ENCODE measurements at places on chromosomes 1 and 21.

GRCh38 chr1:93716941-93717368 is 35.3 kb upstream of the BCAR3 start:
- no peak for DNase-seq

GRCh38 chr1:222010306-222010705 is 268.4 kb upstream of the DUSP10 start:
- DNase-seq = no peak

DNA sequence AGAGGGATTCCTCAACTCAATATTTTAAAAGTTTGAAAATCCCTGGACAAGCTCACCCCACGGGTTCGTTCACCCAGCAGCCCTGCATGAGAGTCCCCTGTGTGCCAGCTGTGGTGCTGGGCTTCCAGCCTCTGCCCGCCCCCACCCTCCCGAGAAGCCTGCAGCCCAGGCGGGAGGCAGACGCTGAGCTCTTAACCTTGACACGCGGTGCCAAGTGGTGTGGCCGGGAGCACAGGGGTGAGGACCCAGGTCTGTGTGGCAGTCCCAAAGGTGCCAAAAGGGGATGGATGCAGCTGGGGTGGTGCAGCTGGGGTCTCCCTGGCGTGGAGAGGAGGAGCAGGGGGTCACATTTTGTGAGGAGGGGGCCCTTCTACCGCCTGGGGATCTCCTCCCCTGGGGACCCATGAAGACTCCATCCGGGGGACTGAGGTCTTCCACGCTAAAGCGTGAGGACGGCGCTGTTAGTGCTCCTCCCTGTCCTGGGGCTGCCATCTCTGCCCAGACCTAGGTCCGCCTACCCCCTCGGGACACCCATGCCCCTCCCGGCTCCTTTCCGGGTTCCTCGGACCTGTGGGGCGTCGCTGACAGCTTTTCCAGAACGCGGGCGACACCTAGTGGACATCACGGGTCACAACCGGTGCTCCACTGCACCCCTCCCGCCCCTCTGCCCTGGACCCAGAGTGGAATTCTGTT is 12.9 kb downstream of the PLA2G2F start:
- peak; percentile 43 for DNase-seq

DNA sequence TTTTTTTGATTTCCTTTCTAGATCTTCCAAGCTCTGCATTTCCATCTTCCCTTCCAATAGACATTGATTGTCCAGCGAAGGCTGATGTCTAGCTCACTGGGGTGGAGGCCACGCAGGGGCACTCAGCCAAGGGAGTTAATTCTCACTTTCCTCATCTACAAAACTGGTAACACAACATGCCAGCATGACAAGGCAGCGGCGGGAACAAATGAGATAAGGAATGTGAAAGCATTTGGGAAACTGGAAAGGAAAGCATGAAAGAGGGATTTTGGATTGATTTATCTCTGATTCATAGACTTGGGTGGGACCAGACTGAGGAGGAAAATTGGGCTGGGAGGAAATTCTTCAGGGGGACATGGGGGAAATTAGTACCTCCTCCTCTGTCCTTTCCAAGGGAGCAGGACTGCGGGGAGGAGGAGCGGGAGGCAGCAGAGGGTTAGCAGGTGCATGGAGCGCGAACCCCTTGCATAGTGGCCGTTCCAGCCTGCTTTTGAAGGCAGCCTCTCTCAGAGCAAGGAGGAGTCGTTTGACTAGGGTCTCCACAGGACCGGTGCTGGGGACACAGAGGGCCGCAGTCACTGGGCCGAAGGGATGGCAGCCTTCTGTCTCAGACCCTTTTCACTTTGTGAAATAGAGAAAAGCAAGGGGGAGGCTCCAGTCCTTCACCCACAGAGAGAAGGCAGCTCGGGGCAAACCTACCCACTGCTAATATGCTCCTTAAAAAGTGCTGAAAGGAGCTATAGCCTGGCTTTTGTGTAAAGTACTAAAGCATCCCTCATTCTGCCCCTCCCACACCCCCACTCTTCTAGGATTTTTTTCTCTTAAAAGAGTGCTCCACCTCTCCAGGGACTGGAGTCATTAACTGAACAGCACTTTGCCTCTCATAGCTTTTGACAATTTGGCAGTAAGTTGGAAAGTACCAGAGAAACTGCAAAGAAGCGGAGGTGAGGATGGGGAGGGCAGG is 89.2 kb downstream of the PLXNA2 start:
- DNase-seq = peak; percentile 68

- DNase-seq = no peak
These were observed 72.4 kb upstream of the KCND3 start for GRCh38 chr1:112061901-112062320.

DNA sequence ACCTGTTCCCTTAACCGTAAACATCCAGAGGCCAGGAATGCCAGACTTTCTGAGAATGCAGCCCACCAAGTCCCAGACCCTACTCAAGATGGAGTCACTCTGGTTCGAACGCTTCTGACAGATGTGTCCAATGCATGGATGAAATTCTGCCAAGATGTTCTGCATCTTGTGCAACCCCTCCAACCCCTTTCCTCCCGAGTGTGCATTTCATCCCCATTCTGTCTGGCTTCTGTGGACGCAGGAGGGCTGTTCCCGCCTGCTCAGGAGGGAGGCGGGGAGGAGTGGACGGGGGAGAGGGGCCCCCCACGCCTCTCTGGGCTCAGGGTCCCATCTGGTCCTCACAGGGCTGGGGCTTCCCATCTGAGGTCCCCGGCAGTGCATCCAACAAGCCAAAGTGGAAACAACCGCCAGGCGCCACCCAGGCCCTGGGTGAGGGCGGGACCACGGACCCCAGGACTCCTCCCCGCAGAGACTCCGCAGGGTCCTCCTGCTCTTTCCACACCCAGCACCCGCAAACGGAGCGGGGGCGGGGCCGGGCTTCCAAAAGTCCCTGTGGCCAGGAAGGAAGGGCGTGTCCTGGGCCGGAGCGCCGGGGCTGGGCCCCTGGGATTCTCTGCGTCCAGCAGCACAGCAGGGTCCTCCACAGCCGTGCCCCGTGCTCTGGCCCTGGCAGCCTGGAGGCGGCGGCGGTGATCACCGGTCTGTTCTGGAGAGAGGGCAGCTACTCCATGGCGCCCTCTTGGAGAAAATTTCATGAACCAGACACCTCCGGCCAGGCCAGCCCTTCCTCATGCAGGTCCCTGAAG is 27.8 kb upstream of the SUMO3 start:
- DNase-seq = no peak

DNA sequence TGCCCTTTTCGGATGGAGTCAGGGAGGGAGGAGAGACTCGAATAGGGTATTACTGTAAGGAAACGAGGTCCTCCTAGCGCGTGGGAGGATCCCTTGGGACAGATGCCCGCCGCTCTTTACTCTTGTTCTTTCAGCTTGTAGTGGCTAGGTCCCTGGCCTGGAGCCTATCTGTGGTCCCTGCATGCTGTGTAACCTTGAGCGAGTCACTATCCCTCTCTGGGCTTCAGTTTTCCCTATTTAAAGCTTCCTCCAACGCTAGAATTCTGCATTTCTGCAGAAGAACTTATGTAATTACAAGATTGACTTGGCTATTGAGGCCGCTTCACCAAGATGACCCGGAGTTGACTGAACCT is 744 bp downstream of the MIER1 start:
- DNase-seq = no peak

- DNase-seq = no peak
These were observed 6.0 kb upstream of the CAMTA1 start for GRCh38 chr1:6779089-6779805.

DNA sequence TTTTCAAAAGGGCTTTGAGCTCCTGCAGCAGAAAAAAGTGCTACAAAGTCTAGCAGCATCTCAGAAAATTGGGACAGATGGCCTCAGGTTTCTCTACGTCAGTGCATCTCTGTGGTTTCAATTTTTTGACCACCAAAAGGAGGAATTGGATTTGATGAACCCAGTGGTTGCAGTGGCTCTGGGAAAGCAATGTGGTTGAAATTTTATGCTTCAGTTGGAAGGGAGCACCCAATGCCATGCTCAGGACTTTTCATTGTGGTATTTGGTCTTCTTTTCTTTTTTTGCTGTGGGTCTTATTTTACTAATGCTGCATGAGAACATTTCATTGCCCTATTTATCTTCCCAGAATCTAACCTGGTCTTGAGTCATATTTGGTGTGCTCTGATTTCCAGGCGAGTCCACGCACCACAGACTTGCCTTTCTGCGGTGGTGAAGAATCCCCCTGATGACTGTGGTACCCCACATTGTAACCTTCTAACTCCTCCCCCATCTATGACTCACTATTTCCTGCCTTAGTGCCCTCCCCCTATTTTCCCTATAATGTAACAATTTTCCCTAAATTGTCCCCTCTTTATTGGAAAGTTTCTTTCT is 56.7 kb downstream of the S1PR1 start:
- no peak for DNase-seq

GRCh38 chr1:95046359-95046758 is 26.4 kb downstream of the ALG14 start:
- DNase-seq = no peak

DNA sequence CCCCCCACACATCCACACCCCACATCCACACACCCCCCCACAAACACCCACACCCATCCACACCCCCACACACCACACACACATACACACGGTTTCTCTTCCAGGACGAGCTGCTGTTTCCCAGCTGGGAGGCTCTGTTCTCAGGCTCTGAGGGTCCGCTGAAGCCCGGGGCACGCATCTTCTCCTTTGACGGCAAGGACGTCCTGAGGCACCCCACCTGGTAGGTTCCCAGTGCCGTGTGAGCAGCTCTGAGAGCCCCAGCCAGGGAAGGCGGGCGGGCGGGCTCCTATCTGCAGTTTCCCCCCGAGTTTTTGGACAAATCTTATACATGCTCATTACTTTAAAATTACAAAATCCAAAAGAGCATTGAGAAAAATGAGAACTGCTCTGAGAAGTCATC is 31.2 kb downstream of the SLC19A1 start:
- no peak for DNase-seq

GRCh38 chr1:31072304-31072746 is 6.8 kb upstream of the PUM1 start:
- no peak for DNase-seq

GRCh38 chr1:11761988-11762406 is at the start of gene C1orf167:
Gene C1orf167, plus strand, starts transcription at chr1:11762193. Its CDS starts 2,208 bp downstream, at chr1:11764401.
- DNase-seq = no peak

DNA sequence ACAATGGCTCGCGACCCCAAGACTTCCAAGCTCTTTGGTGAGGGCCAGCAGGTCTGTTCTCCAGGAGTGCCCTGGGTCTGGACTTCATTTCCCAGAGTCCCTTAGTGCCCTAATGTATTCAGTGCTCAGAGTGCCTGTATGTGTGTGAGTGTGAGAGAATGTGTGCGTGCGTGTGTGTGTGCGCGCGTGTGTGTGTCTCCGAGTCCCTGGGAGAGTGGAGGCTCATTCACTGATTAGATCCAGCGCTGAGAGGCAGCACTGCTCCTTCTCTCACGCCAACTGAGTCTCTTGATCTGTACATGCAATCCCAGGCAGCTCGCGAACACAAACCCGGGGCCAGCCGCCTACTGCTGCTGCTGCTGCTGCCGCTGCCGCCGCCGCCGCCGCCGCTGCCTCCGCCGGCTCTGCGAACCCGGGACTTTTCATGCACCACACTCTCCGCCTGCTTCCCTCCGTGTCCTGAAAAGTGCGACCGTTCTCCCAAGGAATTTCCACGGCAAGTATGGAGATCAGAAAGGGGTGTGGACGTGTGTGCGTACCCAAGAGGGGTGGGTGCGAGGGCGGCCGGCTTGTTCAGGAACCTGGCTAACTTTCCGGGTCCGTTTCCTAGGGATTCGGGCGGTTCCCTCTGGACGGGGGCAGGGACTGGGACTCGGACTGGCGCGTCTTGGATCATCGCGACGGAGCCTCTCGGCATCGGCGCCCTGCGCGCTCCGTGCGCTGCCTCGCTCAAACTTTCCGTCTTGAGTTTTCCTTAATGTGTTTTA is at the start of gene RNF220:
Gene RNF220 (plus strand): TSS at position 225 of the 767 bp plus-strand sequence.
- no peak for DNase-seq

DNA sequence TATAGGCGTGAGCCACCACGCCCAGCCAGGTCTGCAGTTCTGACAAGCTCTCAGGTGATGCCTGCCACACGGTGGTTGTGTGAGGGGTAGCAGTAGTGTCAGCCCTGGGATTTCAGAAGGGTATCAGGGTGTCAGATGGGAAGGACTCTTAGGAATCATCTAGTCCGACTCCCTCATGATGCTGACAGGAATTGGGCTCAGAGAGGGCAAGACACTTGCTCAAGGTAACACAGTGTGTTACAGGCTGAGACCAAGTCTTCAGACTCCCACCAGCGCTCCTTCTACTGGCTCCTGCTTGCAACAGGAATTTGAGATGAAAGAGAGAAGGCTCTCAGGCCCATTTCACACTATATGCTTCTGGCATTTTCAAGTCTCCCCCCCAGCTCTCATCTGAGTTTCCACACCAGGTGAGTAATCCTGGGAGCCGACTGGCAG is 6.9 kb downstream of the HTR1D start:
- no peak for DNase-seq

DNA sequence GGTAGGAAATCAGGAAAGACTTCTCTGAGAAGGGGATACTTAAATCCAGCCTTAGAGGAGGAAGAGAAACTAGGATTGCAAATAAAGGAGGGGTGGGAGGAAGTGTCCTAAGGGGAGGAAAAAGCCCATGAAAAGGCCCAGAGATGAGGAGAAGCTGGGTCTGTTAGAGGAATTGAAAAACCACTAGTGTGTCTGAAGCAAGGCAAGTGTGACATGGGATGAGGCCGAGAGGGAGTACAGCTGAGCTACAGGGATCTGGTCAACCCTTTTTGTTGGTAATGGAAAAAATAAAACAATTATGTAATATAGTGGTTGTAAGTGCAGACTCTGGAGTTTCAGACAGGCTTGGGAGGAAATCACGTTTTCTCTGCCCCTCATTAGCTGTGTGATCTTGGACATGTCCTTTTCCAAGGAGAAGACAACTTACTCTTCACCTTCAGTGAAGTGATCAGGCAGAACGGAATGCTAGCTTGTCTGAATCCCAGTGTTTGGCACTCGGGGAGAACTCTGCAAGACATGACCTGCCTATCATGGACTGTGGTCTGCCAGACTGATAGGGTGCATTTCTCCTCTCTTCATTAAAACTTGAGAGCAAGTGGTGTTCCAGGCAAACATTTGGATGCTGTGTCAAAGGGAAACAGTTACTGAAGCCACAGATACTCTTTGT is 7.4 kb upstream of the S100A10 start:
- no peak for DNase-seq

DNA sequence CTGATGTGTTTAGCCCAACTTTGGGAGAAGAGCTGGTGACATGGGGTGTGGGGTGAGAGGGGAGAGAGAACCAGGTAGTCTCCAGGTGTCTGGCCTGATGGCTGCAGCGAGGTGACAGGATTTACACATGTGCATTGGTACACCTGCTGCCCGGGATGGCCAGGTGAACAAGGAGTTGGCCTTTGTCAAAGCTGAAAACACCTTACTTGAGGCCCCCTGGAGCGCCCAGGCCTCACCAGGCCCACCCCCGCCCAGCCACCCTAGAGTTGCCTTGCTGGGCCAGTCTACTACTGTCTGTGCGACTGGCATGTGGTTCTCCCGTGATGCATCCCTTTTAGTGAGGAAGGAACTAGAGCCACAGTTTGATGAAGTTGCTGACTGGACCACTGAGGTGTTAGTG is 90.5 kb downstream of the ADARB1 start:
- DNase-seq = no peak

DNA sequence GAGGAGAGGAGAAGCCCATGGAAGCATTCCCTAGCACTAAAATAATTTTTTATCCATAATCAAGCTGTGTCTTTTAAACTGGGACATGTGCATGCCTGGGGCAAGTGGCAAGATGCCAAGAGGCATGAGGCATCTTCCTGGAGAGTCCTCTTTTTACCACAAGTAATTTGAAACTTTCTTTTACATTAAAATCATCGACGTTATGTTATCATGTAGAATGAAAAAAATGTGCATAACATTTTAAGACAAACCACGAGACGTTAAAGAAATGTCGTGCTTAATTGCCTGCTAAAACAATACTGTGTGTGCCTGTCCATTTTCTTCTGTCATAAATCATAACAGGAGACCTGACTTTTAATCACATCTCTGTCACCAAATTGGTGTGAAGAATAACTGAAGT is 1.5 kb downstream of the STYXL2 start:
- no peak for DNase-seq
